ENCODE measurements at places on chromosomes 16 and 17.

DNA sequence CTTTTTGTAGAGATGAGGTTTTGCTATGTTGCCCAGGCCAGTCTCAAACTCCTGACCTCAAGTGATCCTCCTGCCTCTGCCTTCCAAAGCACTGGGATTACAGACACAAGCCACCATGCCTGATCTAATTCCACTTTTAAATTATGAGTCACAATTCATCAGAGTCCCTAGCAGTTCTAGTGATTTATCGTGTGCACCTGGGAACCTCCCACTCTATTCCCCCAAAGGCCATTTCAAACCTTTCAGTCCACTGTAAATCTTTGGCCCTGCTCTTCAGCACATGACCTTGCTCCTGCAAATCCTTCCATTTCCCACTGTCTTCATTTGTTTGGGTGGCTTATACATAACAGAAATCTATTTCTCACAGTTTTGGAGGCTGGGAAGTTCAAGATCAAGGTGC is 73.0 kb downstream of the HS3ST2 start:
- no peak for DNase-seq

- no peak for DNase-seq
These were observed 3.2 kb upstream of the NLK start for GRCh38 chr17:28039251-28039650.

GRCh38 chr16:85878875-85879274 is 20.1 kb upstream of the IRF8 start:
- DNase-seq, result no peak

DNA sequence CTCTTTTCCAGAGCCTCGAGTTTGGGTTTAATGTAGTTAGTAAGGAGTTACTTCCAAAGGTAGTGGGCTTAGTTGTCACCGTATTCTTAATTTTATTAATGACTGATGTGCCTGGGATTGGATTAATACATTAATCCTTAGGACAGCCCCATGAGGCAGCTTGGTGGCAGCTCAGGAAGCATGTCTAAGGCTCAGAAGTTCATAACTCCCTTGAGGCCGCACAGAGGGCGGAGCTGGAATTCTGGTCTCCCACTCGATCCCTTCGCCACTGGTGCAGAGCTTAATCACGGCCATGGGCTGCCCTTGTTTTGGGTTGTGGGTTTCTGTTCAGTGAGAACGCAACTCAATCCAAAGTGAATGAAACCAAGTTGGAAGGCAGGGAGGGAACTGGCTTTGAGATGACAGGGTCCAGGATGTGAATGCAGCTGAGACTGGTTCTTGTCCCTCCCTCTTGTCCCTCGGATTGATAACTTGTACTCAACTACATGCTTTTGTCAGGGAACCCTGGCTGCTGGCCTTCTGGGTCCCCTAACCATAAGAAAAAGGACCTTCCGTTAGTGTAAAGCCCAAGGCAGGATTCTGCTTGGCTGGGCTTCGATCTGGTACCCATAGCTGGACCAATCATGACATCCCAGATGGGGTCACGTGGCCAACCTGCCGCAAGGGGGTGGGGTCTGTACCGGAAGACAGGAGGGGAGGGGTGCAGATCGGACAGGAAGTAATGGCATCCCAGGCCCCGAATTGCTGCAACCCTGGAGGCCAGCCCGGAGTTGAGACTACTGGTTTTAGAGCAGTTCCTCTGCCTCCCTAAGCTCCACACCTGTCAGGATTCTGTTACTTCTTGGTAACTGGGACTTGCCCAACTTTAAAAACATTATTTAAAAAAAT is 45.4 kb downstream of the SNX20 start:
- no peak for DNase-seq

DNA sequence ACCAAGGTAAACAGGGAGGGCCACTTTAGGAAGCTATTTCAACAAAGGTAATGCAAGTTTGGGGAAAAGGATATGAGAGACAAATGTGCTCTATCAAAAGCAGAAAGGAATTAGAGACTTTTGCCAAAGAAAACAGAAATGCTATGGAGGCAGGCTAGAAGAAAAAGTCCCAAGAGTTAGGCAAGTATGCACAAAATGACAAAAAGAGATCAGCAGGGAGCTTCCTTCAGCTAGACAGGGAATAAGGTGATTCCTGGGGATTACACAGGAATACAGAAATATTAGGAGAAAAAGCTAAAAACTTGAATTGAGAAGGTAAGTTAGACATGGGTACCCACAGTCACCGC is 2.4 kb downstream of the FXR2 start:
- no peak for DNase-seq

DNA sequence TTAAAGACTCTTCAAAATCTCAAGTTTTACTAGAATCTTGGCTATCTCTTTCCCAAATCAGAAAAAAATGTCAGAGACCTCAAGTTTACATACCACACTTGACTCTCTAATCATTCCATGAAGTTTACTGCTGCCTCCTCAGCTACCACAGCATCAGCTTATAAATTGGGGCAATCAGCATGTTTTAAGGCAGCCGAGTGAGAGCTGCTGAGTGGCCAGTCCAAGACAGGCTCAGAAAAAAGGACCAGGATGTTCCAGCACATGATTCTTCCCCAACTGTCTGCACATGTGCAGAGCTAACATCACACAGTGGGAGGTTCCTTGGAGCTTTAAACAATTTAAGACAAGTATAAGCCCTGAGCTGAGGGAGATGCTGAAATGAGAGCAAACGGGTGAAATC is 140.6 kb upstream of the NUDT7 start:
- DNase-seq, result no peak

GRCh38 chr17:32772453-32773025 is 104.4 kb downstream of the MYO1D start:
- DNase-seq, result no peak

DNA sequence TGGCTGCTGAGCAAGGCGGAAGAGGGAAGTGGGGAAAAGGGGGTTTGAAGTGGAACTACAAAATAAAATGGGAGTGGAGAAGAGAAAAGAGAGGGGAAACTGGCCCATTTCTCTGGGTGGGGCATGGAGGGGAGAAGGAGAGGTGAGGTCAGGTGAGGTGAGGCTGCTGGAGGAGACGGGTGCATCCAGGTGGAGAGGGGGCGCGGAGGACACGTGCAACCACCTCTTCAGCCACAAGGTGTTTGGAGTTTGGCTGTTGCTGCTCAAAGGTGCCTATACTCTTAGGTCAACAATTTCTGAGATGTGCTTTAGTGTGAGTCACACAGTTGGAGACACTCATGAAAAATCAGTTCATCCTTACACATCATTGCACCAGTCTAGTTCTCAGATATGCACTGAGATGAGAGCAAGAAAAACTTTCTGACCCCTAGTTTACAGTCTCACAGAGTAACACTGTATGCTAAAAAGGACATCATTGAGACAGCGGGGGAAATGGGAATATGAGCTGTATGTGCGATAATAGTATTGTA is 4.8 kb downstream of the SLC6A4 start:
- DNase-seq, result no peak

DNA sequence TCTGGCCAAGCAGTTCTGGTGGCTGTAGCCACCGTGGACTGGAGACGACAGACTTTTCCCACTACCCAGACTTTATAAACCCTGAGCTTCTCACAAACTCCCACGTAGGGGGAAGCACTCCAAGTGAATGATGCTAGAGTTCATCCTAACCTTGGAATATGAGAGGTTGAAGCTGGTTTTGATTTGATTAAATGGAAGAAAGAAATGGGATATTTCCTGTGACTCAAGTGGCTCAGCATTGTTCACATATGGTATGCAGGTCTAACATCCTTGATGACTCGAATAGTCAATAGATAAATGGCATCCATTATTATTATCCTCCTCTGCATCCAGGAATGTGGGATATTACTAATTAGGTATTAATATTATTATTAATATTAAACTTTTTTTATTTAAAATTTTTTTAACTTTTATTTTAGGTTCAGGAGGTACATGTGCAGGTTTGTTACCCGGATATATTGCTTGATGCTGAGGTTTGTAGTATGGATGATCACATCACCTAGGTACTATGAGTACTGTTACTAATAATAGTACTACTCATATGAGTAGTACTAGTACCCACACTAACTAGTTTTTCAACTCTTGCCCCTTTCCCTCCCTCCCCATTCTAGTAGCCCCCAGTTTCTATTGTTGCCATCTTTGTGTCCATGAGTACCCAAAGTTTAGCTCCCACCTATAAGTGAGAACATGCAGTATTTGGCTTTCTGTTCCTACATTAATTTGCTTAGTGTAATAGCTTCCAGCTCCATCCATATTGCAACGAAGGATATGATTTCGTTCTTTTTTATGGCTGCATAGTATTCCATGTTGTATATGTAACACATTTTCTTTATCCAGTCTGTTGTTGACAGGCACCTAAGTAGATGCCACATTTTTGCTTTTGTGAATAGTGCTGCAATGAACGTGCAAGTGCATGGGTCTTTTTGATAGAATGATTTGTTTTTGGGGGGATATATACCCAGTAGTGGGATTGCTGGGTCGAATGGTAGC is 22.9 kb downstream of the PIK3R6 start:
- DNase-seq, result no peak

GRCh38 chr16:56771558-56772279 is 41.8 kb downstream of the NUP93 start:
- DNase-seq, result no peak
